ENCODE measurements at places on chromosomes 2 and 18. TPM values are rescaled to one million over a fixed set of nuclear protein-coding genes. Genes with fewer than 3 reads are reported as not detected.

POLE4 gene
- 135 TPM for total RNA-seq

- no peak for DNase-seq
Measured at GRCh38 chr2:124264551-124265091, 239.5 kb downstream of the CNTNAP5 start.

DNA sequence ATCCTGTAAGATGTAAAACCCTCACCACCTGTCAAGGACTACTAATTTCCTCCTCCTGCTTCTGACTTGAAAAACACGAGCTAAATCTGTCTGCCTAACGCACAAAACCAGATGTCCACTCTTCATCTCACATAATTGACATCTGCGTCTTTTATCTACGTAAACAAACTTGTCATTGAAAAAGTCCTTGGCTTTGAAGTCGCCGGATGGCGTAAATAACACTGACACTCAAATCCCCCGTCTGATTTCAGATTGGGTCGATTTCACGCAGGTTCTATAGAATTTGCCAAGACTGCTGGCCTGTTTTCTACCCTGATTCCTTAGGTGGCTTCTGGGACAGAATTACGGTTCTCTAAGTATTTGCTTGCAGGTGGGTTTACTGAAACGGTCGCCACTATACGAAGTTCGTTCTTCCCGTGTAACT lies 539 bp upstream of the MOB4 start:
- DNase-seq = no peak

DNA sequence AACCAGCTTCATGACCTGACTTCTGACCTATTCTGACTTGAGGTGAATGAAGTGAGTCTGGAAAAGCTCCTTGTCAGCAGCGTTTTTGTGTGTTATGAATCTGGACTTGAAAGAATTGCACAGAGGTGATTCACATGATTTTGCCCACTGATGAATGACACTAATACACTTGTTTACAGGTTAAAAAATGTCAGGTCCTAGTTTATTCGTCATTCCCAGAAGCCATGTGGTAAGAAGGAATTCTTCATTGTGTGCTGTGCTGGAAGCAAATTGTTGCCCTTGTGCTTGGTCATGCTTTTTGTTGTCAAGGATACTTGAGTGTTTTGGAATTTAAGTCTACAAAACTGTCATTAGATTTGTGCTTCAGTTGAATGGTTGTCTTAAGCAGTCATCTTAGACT lies 15.5 kb downstream of the SEC11C start:
- DNase-seq = peak; percentile 97

RFTN2 gene
- 0.59 TPM for total RNA-seq

DCC gene
- not detected for total RNA-seq

CLEC4F gene
- total RNA-seq = not detected

GRCh38 chr2:232894746-232895145 lies 24.7 kb downstream of the SNORC start:
- DNase-seq = no peak

FTCDNL1 gene
- total RNA-seq = 0.64 TPM

DNA sequence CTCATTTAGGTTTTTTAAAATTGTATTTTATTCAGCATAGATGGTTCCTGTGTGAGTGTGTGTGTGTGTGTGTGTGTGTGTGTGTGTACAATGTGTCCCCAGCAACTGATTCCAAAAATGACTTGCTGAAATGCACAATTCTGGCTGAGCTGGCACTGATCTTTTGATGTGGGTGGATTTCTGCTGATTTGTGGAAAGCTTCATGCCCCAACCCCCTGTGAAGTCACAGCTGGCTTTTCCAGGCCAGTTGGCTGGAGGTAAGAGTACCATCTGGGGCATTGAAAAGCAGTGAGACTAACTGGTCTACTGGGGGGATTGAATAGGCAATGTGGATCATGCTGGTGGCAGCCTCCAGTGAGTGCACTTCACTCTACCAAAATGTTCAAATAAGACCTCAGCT lies 187.2 kb downstream of the LRRTM1 start:
- no peak for DNase-seq

DNA sequence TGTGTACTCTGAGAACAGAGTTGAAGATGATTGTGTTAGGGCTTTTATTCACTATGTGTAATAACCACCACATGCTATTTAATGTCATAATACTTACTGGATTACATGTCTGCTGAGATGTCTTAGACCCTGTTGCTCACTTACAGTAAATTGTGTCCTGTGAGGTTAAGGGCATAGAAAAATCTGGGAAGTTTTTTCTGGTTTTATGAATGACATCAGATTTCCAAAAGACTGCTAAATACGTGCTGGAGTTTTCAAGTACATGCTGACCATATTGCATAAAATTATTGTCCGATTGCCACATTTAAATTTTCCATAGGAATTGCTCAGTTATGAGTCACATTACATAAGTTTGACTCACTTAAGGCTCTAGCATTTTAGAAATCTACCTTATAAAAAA lies 96.7 kb upstream of the COL5A2 start:
- DNase-seq = peak; percentile 83

DNA sequence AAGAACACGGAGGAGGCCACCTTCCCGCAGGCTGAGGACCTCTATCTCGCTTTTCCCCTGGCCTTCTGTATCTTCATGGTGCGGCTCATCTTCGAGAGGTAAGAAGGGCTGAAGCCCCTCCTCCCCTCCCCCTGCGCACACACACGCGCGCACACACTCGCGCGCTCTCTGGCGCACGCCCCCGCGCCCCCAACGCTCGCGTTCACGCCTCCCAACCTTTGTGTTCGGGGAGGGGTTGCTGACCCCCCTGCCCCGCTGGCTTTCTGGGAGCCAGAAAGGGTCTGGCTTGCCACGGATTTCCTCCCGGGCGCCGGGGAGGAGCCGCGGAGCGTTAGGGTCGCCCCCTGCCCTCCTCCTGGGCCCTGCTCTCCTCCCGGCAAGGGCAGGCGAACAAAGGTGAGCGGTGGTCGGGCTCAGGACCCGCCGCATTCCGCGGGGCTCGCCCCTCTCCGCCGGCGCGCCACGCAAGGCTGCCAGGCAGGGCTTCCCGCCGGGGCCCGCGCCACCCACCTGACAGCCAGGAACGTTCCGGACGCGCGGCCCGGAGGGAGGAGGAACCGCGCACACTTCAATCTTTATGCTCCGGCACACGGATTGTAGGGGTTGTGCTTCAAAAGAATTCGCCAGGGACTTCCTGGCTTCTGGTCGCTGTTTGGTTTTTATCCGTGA lies 583 bp downstream of the CERS6 start:
- no peak for DNase-seq

RIF1 gene
- 34.1 TPM for total RNA-seq

DNA sequence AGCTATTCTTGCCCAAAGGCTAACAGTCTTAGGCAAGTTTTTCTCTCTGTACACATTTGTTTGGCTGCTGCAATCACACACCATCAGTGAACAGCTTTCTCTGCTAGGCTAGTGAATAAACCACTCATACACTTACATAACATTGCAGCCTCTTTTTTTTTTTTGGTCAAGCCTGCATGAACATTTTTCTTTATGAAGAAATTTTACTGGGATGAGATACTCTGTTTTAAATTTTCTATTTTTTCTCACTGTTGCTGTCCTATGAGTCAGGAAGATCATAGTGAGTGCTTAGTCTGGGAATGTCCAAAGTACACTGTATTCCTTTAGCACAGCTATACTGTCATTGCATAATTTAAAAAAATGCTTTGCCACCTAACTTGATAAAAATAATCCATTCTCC lies 58.5 kb downstream of the ROCK1 start:
- peak; percentile 87 for DNase-seq

- no peak for DNase-seq
Measured at GRCh38 chr2:226366920-226367319, 432.7 kb downstream of the IRS1 start.

IFT172 gene
- 9.8 TPM for total RNA-seq

GRCh38 chr2:136141510-136142149 lies 23.7 kb upstream of the CXCR4 start:
- no peak for DNase-seq

GRCh38 chr2:54768772-54769428 lies 45.4 kb downstream of the EML6 start:
- DNase-seq = no peak

- DNase-seq = no peak
Measured at GRCh38 chr2:193837111-193837738, 1642.5 kb upstream of the TMEFF2 start.

NEURL3 gene
- total RNA-seq = not detected

GRCh38 chr2:223604231-223604630 lies 2.1 kb upstream of the SCG2 start:
- DNase-seq = no peak

DNA sequence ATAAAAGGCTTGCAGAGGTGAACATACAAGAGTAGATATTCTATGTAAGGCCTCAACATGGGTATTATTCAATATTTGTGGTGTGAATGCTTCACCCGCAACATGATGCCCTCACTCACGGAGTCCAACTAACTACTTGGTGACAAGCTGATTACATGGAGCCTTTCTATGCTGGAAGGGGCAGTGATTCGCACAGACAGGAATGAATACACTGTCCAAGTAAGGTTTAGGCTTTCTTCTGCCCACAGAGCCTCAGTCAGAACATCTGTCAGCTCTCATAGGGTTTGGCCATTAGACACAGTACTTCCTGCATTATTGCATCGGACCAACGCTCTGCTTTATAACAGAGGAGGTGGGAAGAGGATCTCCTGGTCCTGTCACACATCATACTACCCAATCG lies 80.3 kb upstream of the SLC35G4 start:
- no peak for DNase-seq

DNA sequence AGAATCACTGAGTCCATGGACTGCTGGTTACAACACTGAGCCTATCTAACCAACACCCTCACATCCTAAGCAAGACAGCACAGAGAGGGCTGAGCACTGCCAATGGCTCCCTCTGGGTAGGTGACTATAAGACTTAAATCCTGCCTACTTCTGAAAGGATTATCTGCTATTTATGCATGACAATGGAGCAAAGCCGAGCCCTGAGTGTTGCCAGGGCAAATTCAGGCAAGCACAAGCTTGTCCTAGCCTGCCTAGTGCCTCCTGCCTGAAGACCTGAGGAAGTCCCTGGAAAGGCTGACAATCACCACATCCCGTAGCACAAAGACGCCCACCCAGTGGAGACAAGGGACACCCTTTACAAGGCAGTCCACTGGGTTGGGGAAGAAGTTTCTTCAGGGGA lies 129.7 kb downstream of the OSR1 start:
- no peak for DNase-seq

CCDC102B gene
- total RNA-seq = 2.9 TPM

DNA sequence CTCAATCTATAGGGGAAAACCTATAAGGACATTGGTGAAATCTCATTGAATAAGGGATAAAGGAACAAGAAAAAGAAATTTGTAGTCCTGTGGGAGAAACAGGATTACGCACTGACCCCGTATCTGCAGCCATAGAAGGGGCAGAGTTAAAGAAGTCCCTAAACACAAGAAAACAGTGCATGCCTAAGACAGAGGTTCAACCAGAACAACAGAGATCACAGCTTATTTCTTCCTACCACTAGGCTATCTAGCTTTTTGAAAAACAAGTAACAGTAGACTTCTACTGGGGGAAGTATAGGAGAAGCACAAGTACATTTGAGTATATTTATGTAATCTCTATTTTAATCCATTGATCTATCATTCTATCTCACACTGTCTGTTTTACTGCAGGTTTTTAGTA lies 485.2 kb upstream of the REG3G start:
- DNase-seq = no peak

DNA sequence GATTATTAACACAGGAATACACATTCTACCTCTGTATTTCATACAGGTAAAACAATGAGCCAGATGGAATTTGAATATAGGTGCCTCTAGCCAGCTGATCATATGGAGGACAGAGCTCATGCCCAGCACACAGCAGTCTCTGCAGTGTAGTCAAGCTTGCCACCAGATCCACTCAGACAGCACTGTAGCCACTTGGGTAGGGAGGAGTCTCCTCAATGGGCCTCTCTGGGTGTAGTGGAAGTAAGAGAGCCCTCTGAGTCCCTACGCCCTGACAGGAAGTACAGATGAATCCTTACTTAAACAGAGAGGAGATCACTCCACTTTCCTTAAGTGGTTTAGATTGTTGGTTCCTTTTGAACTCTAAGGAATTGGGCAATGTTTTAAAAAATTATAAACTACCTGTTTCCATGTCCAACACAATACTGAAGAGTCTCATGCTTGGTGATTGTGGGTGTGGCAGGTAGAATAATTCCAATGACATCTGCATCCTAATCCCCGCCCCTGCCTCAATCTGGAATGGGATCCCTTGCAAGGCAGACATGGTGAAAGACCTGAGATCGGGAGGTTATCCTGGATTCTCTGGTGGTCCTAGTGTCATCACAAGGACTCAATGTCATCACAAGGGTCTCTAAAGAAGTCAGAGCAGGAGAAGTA lies 23.0 kb upstream of the TMEM200C start:
- no peak for DNase-seq

DNA sequence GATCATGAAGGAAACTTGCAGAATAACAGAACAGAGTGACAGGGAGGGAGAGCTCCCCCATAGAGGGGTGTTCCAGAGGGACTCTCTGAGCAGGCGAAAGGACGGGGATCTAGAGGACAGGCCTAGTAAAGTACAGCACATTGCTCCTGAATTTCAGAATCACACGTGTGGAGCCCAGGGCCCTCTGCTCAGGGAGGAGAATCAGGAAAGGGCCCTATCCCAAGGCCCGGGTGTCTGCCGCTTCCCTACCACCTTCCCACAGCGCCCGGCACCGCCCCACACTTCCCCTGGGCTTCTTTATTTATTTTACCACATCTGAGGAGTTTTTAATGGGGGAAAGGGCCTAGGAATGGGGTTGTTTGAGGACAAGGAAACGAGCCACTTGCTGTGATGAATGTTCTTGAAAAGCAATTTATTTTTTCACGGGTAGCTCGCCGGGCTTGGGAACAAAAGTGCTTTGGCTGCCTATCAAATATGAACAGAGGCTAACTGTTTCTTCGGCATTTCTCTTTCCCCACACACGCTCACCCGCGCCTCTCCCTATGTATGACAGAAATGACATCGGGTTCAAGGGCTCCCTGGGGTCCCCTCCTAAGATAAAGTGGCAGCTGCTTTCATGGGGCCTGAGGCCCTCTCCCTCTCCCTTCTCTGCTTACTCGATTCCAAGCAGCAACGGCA lies 79.3 kb upstream of the GLI2 start:
- no peak for DNase-seq

DNA sequence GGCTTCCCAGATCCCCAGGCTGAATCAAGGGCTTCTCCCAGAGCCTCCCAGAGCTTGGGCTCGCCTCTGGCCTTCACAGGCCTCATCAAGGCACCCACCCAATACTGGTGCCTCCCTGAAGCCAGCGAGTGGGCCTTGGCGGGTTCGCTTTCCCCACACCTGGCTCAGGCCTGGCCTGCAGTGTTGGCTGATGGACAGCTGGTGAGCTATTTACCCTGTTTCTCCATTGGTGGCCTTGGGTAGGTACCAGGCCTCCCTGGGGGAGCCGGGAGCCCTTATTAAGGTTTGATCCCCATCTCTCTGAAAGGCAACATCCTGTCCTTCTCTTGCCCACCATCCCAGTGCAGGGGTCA lies 18.2 kb upstream of the DUSP2 start:
- no peak for DNase-seq

Measured in HFFc6 (cell line).